Cardiac ventricle fibroblast (primary cell): ENCODE measurements at places on chromosomes 6 and 20. TPM values are rescaled to one million over a fixed set of nuclear protein-coding genes. Genes with fewer than 3 reads are reported as not detected.

The TNFRSF6B gene
- 2.5 and 3.1 TPM in 2 replicates for total RNA-seq

The LY6G6F gene
- total RNA-seq = not detected in 2 replicates

The OXT gene
- total RNA-seq = not detected in 2 replicates

The FUT9 gene
- not detected in 2 replicates for total RNA-seq

The THEMIS gene
- not detected in 2 replicates for total RNA-seq

The UBE2C gene
- 3.7 and 10.7 TPM in 2 replicates for total RNA-seq

The TRIM40 gene
- total RNA-seq = not detected in 2 replicates

The PLA2G7 gene
- total RNA-seq = not detected in 2 replicates

The TNFAIP3 gene
- 4.7 and 7.6 TPM in 2 replicates for total RNA-seq

The ZMYND8 gene
- total RNA-seq = 20.0 and 20.6 TPM in 2 replicates

The TREM1 gene
- 1.7 and 2.1 TPM in 2 replicates for total RNA-seq

The SMLR1 gene
- total RNA-seq = not detected in 2 replicates
